ENCODE measurements at places on chromosomes 7 and 10. TPM values are rescaled to one million over a fixed set of nuclear protein-coding genes. Genes with fewer than 3 reads are reported as not detected.
A peak's percentile ranks its signal among the peaks of the same experiment; 100 is the strongest.

Gene DEPP1
- 29.8 TPM for polyA plus RNA-seq

Gene TET1
- 10.8 TPM for polyA plus RNA-seq

Gene ADARB2
- 0.04 TPM for polyA plus RNA-seq

Gene ITGA8
- polyA plus RNA-seq: 6.6 TPM

Gene KCTD7
- 18.4 TPM for polyA plus RNA-seq

Gene MYO1G
- polyA plus RNA-seq: 0.59 TPM

Gene TFR2
- 1.3 TPM for polyA plus RNA-seq

GRCh38 chr10:26499426-26499825, 61.3 kb downstream of the APBB1IP start:
- DNase-seq: no peak

GRCh38 chr7:40682696-40683095, 547.9 kb downstream of the SUGCT start:
- no peak for DNase-seq

GRCh38 chr7:117995850-117996650, 122.8 kb upstream of the CTTNBP2 start:
- no peak for DNase-seq

- DNase-seq: no peak
These were observed 52.5 kb upstream of the CAMK2B start for GRCh38 chr7:44377681-44378421.

DNA sequence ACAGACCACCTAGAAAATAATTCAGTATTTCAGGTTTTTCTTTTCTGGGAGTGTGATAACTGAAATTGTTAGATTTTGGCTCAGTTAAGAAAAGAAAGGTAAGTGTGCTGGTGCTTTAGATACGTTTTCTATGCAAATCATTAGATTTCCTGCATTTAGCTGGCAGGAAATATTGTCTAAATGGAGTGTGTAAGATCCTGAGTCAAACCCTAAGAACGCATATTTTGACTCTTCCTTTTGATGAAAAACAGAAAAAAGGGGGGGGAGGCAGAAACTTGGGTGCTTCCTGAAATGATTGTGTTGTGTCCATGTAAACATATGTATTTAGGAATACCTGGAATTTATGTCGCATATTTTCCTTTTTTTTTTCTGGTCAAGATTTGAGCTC, 1.2 kb downstream of the GRK5 start:
- DNase-seq: no peak

- DNase-seq: no peak
These were observed 22.5 kb downstream of the ST8SIA6 start for GRCh38 chr10:17431871-17432311.

GRCh38 chr10:70053218-70053840, 683 bp downstream of the MACROH2A2 start:
- peak; percentile 11 for DNase-seq

DNA sequence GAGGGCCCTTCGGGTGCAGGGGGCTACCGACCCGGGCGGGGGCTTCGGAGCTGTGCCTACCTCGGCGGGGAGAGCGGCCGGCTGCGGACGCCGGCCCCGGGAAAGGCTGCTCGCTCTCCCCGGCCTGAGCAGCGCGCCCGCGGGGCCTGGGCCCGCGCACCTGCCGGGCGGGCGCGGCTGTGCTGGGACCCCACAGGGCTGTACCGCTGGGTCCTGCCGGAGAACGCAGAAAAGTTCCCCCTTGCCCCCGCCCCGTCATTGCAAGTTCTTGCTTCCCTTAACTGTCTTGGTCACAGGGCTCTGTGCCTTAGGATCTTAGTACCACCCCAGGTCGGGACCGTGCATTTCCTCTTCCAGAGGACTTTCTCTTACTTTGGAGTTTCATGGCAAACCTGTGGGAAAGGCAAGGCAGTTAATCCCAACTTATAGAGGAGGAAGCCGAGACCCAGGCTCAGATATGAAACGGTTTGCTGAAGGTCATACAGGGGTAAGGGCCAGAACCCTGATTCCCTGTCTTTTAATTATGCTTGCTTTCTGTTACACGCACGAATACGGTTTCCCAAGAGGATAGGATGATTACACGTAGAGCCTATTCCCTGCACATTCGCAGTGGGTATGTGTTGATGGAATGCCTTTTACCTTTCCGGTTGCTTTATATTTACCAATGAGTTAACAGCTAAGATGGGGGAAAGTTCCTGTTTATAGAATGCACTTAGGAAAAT, 652 bp downstream of the PCGF5 start:
- peak; percentile 17 for DNase-seq

DNA sequence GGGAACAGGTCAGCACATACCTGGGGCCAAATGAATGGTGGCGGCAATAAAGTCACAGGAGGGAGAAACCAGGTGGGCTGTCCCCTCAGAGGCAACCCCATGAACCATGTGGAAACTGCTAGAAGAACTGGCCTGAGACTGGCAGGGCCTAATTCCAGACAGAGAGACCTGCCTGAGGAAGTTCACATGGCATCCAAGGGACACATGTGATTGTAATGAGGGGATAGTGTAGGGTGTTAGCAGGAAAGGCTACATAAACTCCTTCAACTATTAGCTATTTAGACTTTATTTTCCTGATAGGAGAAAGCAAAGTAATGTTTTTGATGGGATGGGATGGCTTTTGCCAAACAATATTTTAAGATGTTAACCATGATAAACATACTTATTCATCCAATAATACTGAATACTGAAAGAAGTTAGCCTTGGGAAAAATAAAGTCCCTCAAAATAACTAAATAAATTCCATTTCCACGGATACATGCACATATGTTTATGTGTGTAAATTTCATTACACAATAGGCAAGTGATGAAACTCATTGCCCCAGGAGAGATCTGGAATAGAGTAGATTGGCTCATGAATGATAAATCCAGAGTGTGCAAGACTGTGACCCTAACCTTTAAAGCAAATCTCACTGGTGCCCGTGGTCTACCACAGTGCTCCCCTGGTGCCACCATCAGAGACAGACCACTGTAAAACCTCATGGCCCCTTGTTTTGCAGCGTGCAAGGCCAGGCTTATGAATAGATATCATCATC, 137.0 kb downstream of the NRF1 start:
- DNase-seq: no peak

- DNase-seq: no peak
These were observed 3.9 kb downstream of the PTPRZ1 start for GRCh38 chr7:121876656-121877500.

DNA sequence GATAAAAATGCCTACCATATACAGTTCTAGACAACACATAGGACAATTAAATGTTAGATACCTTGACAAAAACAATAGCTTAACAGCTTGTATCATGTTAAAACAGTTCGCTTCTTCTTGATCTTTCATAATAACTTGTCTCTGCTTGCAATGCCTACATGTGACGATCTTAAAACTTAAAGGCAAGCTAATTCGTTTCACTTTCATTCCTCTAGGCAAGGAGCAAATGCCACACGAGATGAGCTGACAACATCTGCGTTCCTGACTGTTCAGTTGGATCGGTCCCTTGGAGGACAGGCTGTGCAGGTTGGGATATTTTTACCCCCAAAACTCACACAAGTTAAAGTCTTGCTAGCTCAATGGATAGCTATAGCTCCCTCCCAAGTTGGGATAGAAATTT, 51.6 kb upstream of the ARL4A start:
- DNase-seq: no peak

DNA sequence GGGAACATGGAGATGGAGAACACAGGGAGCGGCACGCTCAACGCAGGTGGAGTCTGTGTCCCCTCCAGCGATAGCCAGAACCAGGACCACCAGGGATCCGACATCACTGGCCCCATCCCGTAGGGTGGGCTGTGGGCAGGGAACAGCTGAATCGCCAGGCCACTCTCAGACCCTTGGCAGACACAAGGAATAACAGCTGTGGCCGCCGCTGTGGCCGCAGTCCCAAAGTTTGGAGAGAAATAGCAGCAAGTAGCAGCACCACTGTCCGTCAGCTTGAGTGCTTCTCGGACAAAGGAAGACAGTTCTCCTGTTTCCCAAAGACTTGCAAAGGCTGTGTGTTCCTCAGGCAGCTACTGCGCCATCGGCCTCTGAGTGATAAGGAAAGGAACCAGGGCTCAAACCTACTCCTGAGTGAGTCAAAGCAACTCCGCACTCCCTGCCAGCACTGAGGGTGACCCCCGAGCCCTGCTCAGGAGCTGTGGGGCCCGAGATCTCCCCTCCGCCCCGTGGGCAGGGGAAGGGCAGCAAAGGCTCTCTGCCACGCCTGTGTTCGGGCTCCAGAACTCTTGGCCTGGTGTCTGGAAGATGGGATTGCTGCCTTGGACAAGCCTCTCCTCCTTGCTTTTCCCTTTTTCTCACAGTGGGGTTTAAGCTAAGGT, 82.3 kb upstream of the FAM20C start:
- no peak for DNase-seq

- DNase-seq: no peak
These were observed 1.2 kb downstream of the KCNMA1 start for GRCh38 chr10:77636282-77636966.

- no peak for DNase-seq
These were observed 15.0 kb downstream of the ARPC1A start for GRCh38 chr7:99340659-99341058.

DNA sequence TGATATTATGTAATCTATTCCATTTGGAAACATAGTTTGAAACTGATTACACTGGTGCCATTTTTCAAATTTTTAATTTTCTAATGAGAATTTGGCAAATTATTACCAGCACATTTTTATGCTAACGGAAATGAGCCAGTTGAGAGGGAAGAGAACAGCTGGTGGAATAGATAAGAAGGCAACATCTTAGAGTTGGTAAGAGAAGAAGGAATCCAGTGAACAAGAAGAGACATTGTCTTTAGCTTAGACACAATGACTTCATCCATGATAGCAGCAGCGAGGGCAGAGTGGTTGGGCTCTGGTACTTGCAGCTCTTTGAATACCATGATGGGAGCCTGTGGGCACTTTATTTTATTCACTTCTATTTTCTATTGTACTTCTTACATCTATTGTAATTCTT, 89.6 kb downstream of the CHRM2 start:
- DNase-seq: no peak

DNA sequence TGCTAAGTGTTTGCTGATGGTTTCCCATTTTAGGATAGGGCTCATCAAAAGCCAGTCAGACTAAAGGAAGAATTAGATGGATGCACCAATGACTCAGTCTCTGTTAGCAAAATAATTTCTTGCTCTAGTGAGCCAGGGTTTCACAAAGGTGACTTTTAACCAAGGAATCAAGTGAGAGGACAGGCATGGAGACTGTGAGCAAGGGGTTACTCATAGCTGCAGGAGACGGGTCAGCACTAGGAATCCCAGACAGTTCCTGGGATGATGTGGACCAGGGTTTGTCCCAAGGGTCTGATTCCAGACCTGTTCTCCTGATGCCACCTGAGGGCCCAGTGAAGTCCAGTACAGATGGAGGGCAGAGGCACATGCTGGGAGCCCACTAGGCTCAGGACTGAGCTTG, 138.1 kb downstream of the NOC3L start:
- DNase-seq: no peak

DNA sequence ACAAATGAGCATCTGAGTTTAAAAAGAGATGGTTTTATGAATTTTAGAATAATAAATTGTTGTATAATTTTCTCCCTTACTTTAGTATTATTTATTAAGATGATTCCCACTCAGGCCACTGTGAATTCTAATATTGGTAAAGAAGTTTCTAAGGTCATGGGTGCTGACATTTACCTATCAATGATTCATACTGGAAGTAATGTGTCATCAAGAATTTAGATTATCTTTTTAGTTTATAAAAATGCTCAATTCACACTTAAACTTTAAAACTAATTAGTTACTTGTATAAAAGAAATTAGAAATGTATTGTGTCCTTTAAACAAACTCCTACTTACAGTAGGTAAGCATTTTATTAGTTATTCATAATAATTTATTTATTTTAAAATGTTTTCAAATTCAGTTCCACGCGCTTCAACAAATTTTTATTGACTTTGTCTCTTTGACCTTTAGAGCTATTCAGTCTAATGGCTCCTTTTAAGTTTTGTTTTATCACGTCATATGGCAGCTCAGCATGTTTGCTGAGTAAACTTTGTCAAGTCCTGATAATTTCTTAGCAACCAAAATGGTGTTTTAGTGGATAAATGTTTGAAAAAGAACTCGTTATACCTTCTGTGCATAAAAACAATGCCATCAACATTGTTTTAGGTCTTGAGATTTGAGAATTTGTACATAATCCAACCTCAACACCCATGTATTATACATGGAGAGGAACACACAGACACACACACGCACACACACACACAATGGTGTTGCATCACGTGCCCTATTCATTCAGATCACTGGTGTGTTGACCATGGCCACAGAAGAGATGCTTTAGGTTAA, 15.1 kb upstream of the MRC1 start:
- no peak for DNase-seq

- no peak for DNase-seq
These were observed 73.0 kb downstream of the CACNB2 start for GRCh38 chr10:18213271-18213670.

- DNase-seq: no peak
These were observed 114.5 kb upstream of the IMMP2L start for GRCh38 chr7:111676811-111677210.

- no peak for DNase-seq
These were observed 30.9 kb downstream of the GRID2IP start for GRCh38 chr7:6520163-6520981.

DNA sequence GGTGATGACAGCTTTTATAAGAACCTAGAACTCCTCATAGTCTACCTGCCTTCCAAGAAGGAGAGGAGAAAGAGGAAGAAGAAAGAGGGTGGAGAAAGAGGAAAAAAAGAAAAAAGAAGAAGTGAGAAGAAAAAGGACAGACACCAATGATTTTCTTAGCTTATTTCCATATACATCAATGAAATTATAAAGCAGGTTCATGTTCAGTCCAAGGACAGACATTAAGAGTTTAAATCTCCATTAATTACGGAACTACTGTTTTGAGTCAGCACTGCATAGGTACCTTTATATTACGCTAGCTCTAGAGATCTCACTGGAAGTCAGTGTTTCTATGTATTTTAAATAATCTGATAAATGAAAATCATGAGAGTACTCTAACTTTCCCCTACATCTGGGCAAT, 309.0 kb upstream of the HGF start:
- DNase-seq: no peak

DNA sequence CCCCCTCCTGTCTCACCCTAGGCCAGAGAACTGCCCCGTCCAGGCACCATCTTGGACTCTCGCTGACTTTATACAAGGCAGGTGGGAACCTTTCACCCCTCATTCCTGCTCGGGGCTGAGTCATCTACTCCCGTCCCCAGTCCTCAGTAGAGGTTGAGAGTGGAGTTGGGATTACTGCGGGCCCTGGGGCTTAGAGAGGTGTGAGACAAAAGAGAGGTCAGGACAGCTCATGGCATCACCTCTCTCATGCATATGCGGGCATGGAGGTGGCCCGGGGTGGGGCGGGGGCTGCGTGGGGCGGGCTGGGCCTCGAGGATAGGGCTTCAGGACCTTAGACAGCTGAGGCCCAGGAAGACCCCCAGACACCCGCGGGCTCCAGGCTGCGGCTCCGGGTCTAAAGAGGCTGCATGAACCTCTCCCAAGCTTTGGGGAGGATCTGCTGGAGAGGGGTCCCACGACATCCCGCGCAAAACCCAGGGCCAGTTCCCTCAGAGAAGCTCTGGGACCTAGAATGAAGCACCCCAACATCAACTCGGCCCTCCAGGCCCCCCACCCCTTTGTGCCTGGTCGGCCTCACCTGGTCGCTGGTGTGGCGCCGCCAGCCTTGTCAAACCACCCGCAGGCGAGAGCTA, 317 bp downstream of the PDZD7 start:
- DNase-seq: no peak

- DNase-seq: no peak
These were observed 151.9 kb downstream of the CHRM2 start for GRCh38 chr7:137020351-137020750.

- DNase-seq: no peak
These were observed 464.4 kb upstream of the AKR1E2 start for GRCh38 chr10:4361581-4361980.

- DNase-seq: no peak
These were observed 68.0 kb downstream of the TRIL start for GRCh38 chr7:28890137-28890536.
